ENCODE measurements at places on chromosomes 16 and 17.

DNA sequence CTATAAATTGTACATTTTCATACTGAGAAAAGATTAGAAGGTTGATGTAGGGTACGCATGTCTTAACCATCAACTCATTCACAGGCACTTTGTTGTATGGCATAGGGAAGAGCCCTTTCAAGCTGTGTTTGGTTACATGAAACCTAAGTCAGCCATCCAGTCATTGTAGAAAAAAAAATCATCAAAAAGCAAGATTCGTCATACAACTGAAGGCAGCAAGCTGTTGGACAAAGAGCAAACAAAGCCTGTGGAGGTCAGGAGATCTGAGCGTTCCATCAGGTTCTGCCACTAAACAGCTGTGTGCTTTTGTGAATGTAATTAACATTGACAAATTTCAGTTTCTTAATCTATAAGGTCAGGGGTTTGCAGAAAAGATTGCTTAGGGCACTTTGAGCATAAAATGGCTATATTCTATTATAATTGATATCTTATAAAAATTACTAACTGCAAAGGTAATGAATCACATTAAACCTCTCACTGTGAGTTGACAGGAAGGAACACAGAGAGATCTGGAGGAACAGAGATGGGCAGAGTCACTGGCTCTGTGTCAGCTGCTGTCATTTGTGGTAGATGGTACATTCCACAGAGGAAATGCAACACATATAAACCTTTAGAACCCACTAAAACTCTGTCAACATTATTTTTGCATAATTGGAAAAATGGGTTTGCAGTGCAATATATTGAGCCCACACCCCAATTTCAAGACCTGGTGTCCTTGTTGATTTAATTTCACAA is 66.3 kb upstream of the MYOCD start:
- DNase-seq: no peak

DNA sequence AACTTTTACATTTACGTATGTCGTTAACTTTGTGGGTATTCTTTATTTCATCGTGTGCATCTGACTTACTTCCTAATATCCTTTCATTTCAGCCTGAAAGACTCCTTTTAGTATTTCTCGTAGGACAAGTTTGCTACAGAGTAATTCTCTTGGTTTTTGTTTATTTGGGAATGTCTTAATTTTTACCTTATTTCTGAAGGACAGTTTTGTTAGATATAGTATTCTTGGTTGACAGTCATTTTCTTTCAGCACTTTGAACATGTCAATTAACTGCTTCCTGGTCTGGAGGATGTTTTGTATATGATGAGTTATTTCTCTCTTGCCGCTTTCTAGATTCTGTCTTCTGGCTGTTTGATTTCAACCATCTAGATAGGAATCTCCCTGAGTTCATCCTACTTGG is 109.2 kb upstream of the NACA2 start:
- DNase-seq: no peak

GRCh38 chr17:16460796-16461605 is 31.0 kb downstream of the LRRC75A start:
- no peak for DNase-seq

GRCh38 chr16:87344931-87345631 is 27.9 kb upstream of the C16orf95 start:
- no peak for DNase-seq

Measured in NCI-H2081 treated with DMSO at 0.1 percent for 48 hours (cell line).